ENCODE measurements at places on chromosomes 4 and X. TPM values are rescaled to one million over a fixed set of nuclear protein-coding genes. Genes with fewer than 3 reads are reported as not detected.

Gene FTSJ1
- 21.8 TPM for total RNA-seq

Gene MAB21L2
- 1.5 TPM for total RNA-seq

Gene PCYT1B
- 3.2 TPM for total RNA-seq

Gene DRD5
- total RNA-seq = 0.11 TPM

Gene PAQR3
- 22.7 TPM for total RNA-seq
